Skeletal muscle tissue (tissue), 5 donors: ENCODE measurements at places on chromosomes 13 and 19. TPM values are rescaled to one million over a fixed set of nuclear protein-coding genes. Genes with fewer than 3 reads are reported as not detected.

The RNF225 gene
- total RNA-seq = not detected

The KLK10 gene
- total RNA-seq = under 0.01 TPM

The NUP58 gene
- 45.4 TPM for total RNA-seq

The ZNF208 gene
- total RNA-seq = 1.0 TPM

The ZNF844 gene
- 9.4 TPM for total RNA-seq

The SOHLH2 gene
- 3.1 TPM for total RNA-seq

The PRRG2 gene
- total RNA-seq = not detected

The C19orf67 gene
- total RNA-seq = not detected

The CYP4F2 gene
- total RNA-seq = not detected

The GSX1 gene
- not detected for total RNA-seq

The OR10H1 gene
- not detected for total RNA-seq
